ENCODE measurements at places on chromosomes 3 and 15.

DNA sequence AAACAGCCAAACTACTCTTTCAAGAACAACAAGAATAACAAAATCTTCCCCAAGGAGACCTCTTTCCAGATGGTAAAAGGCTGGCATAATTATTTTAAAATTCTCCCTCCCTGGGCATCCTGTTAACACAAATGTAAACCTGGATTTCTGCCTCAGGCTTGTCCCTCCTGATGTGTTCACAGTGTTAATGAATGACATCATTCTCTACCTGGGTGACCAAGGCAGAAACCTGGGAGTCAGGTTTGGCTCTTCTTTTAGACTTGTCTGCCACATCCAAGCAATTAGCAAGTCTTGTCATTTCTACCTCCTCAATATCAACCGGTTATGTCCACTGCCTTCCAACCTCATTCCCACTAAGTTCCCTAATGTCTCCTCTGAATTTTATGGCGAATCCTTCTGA, 368.7 kb upstream of the TBL1XR1 start:
- no peak for DNase-seq

DNA sequence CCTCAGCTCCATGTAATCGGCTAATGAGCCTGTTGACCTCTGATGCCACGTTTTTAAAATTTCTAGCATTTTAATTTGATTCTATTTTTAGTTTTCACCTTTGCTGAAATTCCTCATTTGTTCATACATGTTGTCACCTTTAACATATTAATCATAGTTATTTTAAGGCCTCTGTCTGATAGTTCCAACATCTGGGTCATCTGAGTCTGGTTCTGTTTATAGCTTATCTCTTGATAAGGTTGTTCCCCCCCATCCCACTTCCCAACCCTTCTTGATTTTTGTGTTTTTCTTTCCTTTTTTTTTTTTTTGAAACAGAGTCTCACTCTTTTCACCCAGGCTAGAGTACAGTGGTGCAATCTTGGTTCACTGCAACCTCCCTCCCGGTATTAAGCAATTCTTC, 36.4 kb downstream of the MAP2K1 start:
- DNase-seq = no peak

DNA sequence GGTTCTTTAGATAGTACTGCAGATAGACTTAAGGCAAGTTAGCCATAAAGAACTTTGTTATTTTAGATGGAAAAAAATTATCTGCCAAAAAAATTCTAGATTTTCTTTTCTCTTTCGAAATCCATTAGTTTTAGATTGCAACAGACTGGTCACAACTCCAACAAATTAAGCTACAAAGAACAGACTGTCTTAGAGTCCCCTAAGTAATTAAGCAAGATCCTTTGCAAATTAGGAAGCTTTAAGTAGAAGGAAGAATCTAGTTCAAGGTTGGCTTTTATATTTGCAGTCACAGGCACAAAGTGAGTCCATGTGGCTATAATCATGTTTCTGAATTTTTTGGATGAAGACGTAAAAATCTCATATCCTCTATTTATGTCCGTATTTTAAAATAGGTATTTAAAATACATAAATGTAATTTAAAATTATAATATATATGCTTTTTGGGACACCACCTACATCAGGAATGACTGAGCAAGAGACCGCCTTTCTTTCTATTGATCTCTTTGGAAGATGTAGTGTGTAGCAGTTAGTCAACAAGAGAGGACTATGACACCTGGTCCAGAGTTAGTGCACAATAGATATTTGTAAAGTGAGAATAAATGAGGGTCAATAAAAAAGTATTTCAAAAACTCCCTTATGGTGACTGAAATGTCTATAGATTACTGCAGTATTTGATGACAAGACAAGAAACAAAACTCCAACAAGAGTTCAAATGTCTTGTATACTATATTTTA, 34.4 kb downstream of the TMEM45A start:
- no peak for DNase-seq

DNA sequence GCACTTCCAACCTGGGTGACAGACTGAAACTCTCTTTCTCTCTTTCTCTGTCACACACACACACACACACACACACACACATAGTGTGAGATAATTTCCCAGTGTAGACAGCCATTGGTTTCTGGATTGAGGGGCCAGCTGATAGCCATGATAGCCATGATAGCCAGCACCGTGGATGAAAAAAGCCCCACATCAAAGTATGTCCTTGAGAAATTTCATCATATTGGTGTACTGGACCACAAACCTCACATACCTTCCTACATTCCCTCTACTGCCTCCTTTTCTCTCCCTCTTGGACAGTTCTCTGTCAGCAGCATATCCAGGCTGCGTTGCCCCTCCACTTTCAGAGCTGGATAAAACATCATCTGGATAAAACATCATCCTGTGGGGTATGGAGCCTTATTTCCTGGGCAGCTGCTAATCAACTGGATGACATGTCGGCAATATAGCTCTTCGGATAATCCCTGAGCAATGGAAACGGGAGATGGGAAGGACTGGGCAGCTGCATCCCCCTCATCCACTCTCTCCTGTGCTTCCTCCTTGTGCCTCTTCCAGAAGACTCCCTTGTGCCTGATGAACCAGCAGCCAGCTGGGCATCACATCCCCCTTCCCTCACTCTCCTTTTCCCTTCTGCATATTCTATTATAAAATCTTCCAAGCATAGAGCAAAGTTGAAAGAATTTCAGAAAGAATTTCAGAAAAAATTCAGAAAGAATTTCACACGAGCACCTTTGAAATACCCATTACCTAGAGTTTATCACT, 39.3 kb downstream of the GRK7 start:
- no peak for DNase-seq
